Activated CD8-positive, alpha-beta memory T cell treated with anti-CD3 and anti-CD28 coated beads, Interleukin-2, amount 50 U/mL, for 4 hours (primary cell): ENCODE measurements at places on chromosomes 7 and 10.

- DNase-seq, result no peak
These were observed 650.5 kb upstream of the SORCS1 start for GRCh38 chr10:107814865-107815487.

- no peak for DNase-seq
These were observed 14.4 kb downstream of the FFAR4 start for GRCh38 chr10:93580828-93581227.

- no peak for DNase-seq
These were observed 18.6 kb upstream of the DRGX start for GRCh38 chr10:49414496-49414895.

DNA sequence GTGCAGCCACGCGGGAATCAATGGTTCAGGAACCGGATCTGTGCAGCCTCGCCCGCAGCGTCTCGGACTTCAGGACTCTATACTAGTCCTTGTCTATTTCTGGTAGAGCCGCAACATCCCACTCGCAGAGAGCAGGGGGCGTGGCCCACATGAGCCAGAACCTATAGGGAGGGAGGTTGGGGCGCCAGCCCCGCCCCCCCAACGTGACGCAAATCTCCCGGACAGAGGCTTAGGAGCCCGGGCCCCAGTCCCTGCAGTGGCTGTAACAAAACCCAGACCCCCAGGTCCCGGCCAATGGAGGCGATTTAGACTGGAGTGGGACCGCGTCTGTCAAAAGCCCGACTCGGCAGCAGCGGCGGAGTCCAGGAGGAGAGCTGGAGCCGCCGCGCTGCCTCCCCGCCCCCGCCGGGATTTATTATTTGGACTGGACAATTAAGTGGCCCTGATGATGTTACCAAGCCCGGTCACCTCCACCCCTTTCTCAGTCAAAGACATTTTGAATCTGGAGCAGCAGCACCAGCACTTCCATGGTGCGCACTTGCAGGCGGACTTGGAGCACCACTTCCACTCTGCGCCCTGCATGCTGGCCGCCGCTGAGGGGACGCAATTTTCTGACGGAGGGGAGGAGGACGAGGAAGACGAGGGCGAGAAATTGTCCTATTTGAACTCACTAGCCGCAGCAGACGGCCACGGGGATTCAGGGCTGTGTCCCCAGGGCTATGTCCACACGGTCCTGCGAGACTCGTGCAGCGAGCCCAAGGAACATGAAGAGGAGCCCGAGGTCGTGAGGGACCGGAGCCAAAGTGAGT, at the start of gene NKX2-3:
NKX2-3 (plus strand) TSS at position 256 of the 809 bp plus-strand sequence; CDS start at position 446, 190 bp downstream.
- no peak for DNase-seq

GRCh38 chr7:149875396-149875795, 1.6 kb downstream of the ATP6V0E2 start:
- DNase-seq, result no peak

- no peak for DNase-seq
These were observed 59.1 kb downstream of the CNTNAP2 start for GRCh38 chr7:146175716-146176115.

GRCh38 chr7:42071372-42072261, 165.4 kb downstream of the GLI3 start:
- DNase-seq, result no peak

- no peak for DNase-seq
These were observed 47.0 kb downstream of the AMZ1 start for GRCh38 chr7:2734751-2735571.

DNA sequence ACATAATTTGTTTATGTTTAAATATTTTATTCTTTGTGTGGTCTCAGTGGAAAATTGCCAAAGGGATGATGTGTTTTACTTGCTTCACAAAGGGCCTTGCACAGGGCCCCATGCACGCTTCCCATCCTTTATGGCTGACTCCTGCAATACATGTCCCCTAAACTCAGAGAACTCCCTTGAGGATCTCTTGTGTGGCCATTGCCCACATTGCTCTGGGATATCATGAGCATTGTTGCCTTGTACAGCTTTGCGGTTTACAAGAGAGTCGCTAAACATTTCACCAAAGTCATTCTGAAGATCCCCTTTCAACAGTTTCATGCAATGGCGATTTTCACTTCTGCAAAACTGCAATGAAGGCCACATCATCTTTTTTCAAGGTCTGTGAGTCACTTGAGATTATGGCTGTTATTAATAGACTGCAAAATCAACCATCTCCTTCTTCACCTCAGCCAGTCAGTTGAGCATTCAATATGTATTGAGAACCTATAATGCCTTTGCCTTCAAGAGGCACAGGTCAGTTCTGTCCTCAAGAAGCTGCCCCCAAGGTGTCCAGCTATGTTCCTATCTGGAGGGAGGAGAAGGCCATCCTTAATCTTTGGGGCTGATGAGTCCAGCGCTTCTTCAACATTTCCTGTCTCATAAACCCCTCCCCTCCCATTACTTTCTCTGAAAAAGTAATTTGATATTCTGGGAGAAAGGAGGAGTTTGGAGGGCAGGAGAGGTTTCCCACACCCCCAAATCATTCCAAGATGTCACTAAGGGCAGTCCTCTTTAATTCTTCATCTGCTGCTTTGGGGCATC, 108.1 kb downstream of the CCDC71L start:
- DNase-seq, result no peak

- no peak for DNase-seq
These were observed 18.3 kb downstream of the GPER1 start for GRCh38 chr7:1106063-1106792.

DNA sequence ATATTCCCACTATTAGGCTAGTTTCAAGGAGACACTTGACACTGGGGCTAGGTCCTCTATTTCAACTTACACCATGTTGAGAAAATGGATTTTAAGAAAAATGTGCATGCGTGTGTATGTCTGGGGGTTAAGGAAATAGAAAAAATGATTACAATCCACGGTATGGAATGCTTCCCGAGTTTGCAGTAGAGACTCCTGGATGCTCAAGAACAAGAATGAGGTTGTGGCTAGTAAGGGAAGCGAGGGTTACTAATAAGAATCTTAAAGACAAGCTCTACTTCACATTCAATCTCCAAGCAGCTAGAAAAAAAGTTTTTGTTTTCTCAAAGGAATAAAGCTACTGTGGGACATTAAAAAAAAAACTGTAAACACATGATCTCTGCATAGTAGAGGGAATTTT, 54.7 kb downstream of the ANK3 start:
- DNase-seq, result no peak

DNA sequence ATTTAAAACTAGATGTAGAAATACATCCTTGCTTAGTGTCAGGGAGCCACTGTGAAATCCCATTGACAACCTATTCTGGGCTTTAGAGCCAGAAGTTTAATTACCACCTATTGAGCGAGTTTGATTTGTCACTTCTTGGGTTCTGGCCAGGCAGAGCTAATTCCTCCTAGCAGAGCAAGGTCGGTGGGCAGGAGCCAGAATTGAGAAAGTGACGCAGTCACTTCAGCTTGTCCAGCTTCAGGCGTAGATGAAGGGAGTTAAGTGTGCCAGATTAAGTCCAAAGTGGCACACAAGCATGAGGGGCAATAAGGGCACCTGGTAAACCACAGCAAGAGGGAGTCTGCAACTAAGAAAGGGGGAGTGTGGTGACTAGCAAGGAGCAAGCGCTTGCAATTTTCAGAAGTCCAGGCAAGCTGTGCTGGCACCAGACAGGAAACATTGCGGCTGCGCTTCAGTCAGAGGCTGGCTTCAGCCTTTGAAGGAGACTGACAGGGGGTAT, 119.4 kb downstream of the ST7 start:
- no peak for DNase-seq

- DNase-seq, result no peak
These were observed 67.4 kb downstream of the FOXP2 start for GRCh38 chr7:114481999-114482398.

- DNase-seq, result no peak
These were observed 125.1 kb upstream of the RAB11FIP2 start for GRCh38 chr10:118171861-118172260.
